ENCODE measurements at places on chromosomes 4 and X.

DNA sequence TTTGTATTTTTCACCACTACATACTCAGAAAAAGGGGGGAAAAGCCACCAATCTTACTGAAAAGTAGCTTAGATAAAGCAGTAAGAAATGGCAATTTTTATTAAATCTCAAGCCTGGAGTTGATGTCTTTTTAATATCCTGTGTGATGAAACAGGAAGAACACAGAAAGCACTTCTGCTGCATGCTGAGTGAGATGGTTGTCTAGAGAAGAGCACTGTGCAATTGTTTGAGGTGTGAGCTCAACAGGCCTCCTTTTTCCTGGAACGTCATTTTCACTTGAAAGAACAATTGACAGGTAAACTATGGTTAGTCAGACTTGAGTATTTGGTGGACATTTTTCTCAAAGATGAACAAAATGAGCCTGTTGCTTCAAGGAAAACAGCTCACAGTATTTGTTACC is 73.9 kb downstream of the RTL5 start:
- no peak for DNase-seq

GRCh38 chr4:52657292-52657617 is 1.8 kb downstream of the USP46 start:
- no peak for DNase-seq

DNA sequence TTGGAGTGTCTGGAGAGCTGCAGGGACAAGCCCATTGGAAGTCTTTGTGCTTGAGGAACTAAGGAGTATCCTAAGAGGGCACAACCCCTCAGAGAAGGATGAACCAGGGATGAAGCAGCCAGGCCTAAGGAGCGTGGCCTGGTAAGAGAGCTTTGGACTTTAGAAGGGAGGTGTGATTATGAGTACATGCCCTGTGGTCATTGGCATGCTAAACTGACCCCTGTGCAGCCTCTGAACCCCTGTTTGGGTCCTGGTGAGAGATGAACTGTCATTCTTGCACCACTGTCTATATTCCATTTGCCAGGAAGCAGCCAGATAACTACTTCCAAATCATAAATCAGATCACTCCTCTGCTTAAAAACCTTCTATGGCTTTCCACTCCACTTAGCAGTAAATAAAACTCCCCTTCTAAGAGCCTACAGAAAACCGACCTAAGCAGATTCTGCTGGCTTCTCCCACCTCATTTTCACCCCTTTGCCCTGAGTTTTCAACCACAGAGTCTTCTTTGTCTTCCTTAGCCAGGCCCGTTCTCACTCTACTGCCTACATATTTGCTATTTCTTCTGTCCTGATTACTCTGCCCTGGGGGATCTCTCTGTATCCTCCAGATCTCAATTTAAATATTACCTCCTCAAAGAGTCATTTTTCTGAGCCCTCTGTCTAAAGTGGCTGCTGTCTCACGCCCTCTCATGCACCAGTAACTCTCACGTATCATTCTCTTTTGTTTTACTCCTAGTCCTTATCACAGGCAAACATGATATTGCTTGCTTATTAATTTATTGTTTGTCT is 56.7 kb downstream of the MID1IP1 start:
- DNase-seq = no peak

- no peak for DNase-seq
These were observed 178.9 kb downstream of the CENPC start for GRCh38 chr4:67366311-67366861.

DNA sequence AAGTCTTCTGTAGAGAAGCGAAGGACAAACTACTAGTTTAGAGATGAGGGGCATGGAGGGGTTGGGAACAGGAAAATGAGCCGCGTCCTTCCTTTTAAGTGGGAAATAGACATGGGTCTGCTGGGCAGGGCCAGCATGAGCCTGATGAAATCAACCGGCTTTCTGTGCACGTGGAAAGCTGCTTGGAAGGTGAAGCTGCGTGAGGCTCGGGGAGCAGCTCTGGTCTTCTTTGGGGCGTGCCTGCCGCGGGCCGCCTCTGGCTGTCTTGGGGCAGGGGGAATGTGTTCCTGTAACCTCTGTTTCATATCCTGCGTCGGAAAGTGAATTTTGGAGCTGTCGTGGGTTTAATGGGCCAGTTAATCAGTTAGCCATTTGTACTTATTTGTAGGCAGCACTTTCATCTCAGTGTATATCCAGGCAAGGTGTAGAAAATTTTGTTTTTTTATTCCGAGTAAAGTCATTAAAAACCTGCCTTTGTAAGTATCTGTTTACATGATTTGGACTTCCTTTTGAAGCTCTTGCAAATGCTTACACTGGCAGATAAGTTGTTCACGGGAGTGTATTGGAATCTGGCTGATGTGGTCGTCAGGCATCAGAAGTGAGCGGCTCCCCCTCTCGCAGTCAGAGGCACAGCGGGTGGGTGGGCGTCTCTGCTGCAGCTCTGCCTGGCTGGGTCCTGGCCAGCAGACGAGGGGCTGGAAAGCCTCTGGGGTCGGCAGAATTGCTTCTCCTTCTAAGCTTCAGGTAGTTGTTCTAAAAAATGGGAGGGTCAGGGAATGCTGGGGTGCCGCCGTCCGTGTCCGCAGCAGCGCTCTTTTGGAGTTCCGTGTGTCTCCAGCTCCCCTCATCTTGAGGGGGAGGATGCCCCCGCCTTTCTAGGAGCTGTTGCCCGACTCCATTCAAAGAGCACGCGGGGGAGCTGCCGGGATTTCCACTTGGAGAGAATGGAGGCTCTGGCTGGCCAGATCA is 70.5 kb upstream of the HGFAC start:
- DNase-seq = no peak
